AG09309 (cell line): ENCODE measurements at places on chromosomes 7 and 10.
A peak's percentile ranks its signal among the peaks of the same experiment; 100 is the strongest.

- DNase-seq, result no peak
These were observed 214.0 kb upstream of the DKK1 start for GRCh38 chr10:52100011-52100547.

GRCh38 chr10:70809726-70810125 lies 6.0 kb upstream of the SGPL1 start:
- DNase-seq, result no peak

DNA sequence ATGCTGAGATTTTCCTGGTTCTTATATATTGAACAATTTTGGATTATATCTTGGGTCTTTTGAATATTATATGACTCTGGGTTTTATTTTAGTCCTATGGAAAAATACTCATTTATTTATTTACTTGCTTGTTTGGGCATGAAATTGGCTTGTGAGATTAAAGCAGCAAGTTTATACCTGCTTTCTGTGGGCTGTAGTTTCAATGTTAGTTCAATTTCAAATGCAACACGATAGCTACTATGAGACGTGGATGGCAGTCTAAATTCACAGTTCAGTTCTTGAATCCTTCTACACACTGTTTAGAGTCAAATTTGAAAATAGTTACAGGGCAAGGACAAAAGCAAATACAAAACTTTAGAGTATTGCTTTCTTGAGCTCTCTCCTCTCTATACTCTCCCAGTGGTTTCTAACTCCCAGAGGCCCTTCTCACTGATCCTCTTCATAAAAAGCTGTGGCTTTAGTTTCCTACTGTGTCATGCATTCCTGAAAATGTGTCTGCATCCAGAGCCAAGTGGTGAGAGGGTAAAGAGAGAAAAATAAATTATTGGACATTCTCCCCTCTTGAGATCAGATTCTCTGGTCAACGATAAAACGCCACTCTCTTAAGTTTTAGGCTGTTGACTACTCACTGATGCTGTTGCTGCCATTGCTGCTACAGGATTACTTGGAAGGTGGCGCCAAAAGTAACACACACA lies 34.4 kb downstream of the POLR1F start:
- DNase-seq, result peak; percentile 34

- DNase-seq, result no peak
These were observed 1160.3 kb downstream of the CNTNAP2 start for GRCh38 chr7:147276783-147277370.

GRCh38 chr7:68488341-68489060 lies 1109.8 kb upstream of the AUTS2 start:
- no peak for DNase-seq

GRCh38 chr7:45990276-45990675 lies 69.2 kb upstream of the IGFBP3 start:
- no peak for DNase-seq
